ENCODE measurements at places on chromosomes 2 and 18. TPM values are rescaled to one million over a fixed set of nuclear protein-coding genes. Genes with fewer than 3 reads are reported as not detected.

Gene SOCS6
- 12.0 TPM for total RNA-seq

DNA sequence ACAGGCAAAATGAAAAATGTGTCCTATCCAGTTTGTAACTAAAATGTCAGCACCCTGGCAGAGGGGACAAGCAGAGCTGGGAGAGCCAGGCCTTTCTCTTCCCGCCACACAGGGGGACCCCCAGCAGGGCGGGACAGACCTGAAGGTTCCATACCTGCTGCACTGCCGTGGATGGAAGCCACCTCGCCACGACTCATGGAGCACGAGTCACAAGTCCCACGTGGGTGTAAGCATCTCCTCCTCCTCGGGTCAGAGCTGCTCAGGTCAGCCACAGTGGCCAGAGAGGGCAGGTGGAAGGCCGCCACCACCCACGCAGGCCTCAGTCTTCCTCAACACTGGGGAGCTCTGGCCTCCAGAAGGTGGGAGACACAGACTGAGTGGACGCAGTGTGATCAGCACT is 21.0 kb downstream of the C1QL2 start:
- no peak for DNase-seq

Gene OSBPL6
- 1.8 TPM for total RNA-seq

- no peak for DNase-seq
Measured at GRCh38 chr2:230714136-230714480, 1.5 kb downstream of the CAB39 start.

Gene RFTN2
- total RNA-seq, result 1.1 TPM

- no peak for DNase-seq
Measured at GRCh38 chr2:172279813-172280212, 147.6 kb upstream of the ITGA6 start.

GRCh38 chr18:13834496-13835015 is 10.6 kb downstream of the MC5R start:
- DNase-seq, result no peak

GRCh38 chr2:58845011-58845410 is 603.9 kb upstream of the FANCL start:
- no peak for DNase-seq

DNA sequence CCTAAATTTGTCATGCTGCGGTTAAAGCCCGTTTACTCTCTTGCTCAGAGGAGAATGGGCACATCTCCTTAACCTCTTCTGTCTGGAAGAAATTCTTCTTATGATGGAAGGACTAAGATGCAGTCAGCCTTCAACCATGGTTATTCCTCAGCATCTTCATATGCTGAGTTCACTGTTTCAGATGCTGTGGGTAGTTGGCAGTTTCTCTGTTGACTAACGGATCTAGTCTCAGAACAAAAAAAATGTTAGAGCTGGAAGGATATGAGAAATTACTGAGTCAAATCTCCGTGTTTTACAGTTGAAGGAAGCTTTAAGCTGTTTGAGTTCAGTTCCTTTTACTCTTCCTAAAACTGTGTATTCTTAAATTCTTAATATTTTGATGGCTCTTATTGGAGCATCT is 43.6 kb upstream of the PGAP1 start:
- no peak for DNase-seq

DNA sequence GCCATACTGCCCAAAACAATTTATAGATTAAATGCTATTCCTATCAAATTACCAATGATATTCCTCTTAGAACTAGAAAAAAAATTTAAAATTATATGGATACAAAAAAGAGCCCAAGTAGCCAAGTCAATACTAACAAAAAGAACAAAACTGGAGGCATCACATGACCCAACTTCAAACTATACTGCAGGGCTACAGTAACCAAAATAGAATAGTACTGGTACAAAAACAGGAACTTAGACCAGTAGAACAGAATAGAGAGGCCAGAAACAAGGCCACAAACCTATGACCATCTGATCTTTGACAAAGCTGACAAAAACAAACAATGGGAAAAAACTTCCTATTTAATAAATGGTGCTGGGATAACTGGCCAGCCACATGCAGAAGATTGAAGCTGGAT is 86.1 kb upstream of the KYNU start:
- DNase-seq, result no peak

Gene CYS1
- 0.65 TPM for total RNA-seq

DNA sequence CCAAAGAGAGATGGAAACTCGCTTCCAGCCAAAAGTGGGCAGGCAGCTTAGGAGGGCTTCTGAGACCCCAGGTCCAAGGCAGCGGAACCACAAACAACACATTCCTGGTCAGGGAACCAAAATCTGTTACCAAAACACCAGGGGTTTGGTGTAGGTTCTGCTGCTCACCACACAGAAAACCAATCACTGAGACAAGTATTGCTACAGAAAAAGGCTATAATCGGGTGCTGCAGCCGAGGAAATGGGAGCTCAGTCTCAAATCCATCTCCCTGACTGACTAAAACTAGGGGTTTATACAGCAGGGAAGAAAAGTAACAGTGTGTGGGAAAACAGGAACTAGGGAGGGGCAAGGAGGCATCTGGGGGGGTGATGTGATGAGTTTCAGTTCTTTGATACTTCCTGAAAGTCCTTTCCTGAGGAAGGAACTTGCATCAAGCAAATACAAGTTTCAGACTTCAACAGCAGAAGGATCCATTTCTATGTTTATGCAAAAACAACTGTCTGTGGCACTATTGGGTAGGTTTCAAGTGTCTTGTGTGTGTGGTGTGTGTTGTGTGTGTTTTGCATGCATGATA is 108.0 kb downstream of the FAM168B start:
- DNase-seq, result no peak

GRCh38 chr2:110870545-110870944 is 138.2 kb downstream of the ACOXL start:
- DNase-seq, result no peak

DNA sequence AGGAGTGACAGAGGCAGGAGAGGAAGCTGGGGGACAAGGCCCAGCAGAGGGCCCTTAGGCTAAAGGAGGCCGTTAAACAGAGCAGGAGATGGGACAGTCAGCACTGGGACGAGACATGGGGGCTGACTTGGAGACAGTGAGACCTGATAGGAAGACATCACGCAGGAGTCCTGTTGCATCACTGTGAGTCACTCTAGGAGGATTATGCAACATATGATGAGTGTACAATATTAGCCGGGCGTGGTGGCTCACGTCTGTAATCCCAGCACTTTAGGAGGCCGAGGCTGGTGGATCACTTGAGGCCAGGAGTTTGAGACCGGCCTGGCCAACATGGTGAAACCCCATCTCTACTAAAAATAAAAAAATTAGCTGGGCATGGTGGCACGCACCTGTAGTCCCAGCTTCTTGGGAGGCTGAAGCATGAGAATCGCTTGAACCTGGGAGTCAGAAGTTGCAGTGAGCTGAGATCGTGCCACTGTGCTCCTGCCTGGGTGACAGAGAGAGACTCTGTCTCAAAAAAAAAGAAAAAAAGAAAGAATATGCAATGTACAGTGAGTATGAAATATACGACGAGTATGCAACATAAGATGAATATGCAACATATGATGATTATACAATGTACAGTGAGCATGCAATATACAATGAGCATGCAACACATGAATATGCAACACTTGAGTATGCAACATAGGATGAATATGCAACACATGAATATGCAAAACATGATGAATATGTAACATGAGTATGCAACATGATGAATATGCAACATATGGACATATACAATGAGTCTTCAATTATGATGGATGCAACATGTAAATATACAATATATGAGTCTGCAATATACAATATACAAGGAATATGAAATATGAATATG is 83.3 kb upstream of the ID2 start:
- DNase-seq, result peak; percentile 59

Gene CARF
- 3.6 TPM for total RNA-seq

- DNase-seq, result no peak
Measured at GRCh38 chr18:9017167-9017904, 85.2 kb upstream of the NDUFV2 start.

Gene TP53I3
- total RNA-seq, result 8.0 TPM

- no peak for DNase-seq
Measured at GRCh38 chr2:38070438-38070837, 5.5 kb downstream of the CYP1B1 start.

DNA sequence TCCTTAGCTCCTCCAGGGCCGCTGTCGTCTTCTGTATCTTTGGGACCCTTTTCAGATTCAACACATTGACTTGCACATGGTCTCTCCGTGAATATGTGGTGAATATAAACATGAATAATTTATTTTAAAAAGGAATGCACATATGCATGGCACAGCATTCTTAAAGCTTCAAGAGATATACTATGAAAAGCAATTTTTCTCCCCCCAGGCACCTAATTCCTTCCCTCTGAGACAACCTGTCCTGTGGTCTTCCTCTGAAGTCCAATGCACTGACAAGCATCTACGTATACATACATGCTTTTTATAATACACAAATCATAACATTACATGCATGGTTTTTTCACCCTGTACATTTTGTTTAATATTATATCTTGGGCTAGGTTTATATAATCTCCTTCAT is 285.1 kb downstream of the MYT1L start:
- DNase-seq, result no peak

Gene SIGLEC15
- 0.20 TPM for total RNA-seq

DNA sequence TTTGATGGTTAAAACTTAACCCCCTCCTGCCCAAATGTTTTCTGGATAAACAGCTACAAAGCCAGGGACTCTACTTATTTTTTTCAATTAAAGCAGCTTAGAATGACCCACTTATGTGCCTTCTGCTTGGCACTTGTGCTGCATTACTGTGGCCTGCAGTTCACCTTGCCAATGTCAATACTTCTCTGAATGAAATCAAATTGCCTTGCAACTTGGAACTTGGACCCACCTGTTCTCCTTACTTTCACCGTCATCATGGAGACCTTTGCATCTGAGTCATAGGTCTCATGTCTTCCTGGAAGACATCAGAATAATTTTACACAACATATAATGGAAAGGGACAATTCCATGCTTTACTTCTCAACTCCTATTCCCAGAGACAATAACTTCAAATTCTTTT is 92.1 kb upstream of the FHL2 start:
- peak; percentile 76 for DNase-seq

DNA sequence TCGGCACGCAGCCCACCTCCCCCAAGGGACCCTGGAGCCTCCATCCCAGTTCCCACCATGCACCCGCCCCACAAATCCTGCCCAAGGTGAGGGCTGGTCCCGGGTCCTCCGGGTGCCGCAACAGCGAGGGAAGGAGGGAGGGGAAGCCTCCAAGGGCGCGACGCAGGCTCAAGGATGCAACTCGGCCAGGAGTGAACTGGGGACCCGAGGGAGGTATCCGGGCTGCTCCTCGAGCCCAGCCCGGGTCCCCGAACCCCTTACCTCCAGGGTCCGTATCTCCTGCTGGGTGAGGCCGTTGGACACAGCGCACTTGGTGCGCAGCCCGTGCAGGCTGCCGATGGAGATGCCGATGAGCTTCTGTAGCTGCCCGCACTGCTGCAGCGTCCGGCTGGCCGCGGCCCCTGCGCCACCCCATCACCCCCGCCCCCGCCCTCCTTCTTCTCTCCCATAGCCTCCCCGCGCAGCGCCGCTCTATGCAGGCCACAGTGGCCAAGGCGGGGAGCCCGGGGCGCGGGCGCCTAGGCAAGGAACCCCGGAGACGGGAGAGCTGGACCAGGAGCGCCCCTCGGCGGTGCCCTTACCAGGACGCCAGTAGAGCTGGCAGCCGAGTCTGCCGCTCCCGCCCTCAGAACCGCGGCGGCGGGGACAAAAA is 124.1 kb downstream of the ANKRD30BL start:
- DNase-seq, result no peak

Gene CDH20
- total RNA-seq, result not detected

DNA sequence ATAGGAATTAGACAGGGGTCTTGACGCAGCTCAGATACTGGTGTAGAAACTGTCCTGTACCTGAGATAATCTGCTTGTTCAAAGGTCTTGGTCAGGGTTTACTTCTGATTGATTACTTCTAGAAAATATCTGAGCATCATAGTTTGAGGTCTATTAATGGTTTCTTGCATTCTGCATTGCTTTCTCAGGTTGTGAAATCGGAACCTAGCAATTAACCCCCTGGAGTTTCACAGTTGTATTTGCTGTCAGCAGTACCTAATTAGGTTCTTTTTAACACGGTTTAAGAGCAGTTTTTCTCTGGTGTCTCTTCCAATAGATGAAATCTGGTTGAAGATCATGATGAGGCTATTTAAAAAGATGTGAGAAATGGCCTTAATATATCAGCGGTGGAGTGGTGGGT is 428.6 kb upstream of the SYT4 start:
- no peak for DNase-seq

DNA sequence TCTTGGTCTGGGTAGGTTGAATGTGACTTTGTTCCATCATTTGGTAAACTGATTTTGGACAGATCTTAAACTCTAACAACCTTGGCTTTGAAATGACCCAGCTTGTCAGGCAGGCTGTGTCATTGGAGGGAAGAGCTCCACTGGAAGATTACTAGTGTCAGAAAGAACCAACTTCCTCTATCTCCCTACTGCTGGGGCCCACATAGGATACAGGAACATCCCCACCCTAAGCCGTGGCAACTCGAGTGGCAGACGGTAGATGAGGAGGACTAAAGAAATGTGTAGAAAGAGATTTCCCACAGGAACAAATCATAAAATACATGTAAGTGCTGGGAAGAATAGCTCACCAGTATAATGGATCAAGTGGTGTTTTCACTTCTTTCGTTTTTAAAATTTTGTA is 4.3 kb upstream of the G6PC2 start:
- no peak for DNase-seq

- DNase-seq, result no peak
Measured at GRCh38 chr2:19554520-19554919, 196.1 kb upstream of the OSR1 start.

- DNase-seq, result no peak
Measured at GRCh38 chr18:10490401-10491165, 35.2 kb upstream of the NAPG start.

Gene AQP12A
- total RNA-seq, result not detected

- DNase-seq, result no peak
Measured at GRCh38 chr2:219628986-219629901, 1.8 kb downstream of the SLC4A3 start.

Gene TTLL4
- 7.4 TPM for total RNA-seq

DNA sequence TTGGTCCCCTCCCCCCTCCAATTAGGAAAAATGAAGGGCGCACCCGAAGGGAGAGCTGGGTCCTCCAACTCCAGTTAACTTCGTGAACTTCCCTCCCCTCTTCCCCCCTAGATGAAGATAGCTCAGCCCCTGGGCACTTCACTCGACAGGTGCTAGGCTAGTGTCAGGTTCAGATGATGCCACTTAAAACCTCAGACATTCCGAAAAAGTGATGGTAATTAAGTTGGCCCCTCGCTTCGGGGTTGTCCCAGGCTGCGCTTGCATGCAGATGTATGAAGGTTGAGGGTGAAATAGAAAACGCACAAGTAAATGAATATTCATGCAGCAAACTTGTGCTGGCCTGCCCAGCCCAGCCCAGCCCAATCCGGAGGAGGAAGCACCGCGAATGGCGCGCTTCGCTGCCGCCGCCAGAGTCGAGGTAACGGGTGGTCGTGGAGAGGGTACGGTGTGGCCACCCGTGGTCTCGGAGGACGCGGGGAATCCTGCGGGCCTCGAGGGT is 3.0 kb upstream of the GBX2 start:
- no peak for DNase-seq

Gene TMEM37
- total RNA-seq, result 85.7 TPM

DNA sequence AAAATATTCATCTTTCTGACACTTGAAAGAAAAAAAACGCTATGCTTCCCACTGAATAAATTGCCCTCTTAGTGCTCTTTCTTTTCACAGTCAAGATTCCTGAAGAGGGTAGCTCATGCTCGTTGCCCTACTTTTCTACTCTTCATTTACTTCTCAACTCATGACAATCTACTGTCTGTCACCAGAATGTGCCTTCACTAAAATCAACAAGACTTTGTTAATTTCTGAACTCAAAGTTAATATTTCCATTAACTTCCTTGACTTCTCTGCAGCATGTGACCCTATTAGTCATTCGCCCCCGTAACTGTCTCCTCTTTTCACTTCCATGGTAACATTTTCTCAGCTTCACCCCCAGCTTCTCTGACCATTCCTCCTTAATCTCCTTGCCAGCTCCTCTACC is 98.9 kb upstream of the MAPRE2 start:
- no peak for DNase-seq

Gene GPR55
- not detected for total RNA-seq
